Dorsolateral prefrontal cortex (tissue), 122 donors: ENCODE measurements at places on chromosomes 5 and 9.

GRCh38 chr5:62283005-62283404 lies 23.0 kb upstream of the KIF2A start:
- no peak for DNase-seq

GRCh38 chr5:141223112-141223783 lies at the start of gene PCDHB14:
PCDHB14 (plus strand) TSS chr5:141223343; CDS start chr5:141223506, 163 bp downstream.
- DNase-seq, result no peak

DNA sequence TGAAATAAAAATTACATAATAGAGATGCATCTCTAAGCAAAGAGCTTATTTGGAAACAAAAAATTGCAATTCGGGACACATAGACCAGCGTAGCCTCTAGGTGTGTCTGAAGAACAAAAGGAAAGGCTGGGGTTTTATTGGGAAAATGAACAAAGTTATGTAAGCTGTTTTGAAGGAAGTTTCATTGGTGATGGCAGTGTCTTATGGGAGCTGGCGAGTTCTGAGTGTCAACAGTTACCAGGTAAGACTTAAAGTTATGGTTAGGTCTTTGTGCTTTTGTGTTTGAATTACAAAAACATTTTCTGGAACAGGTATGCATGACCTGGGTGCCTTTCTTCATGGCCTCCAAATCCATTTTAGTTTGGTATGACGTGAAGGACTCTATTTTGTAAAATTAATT lies 48.9 kb downstream of the SLC27A6 start:
- no peak for DNase-seq

DNA sequence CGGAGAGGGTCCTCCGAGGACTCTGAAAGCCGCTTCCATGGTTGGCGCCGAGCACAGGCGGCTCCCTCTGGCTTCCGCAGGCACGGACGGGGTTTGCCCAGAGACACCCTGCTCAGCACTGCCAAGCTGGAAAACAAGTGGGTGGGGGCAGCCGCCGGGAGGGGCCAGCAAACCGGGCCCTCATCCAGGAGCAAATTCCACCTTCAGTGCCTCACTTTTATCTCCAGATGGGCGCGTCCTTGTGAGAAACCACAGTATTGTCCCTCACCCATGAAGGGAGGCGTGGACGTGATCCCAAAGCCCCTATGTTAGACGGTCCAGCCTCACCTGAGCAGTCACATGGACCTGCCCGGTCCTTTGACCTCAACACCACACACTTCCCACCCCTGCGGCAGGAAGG lies 29.0 kb downstream of the MED10 start:
- DNase-seq, result no peak

- no peak for DNase-seq
Observed at GRCh38 chr5:158701007-158701391, 398.7 kb downstream of the EBF1 start.

- DNase-seq, result no peak
Observed at GRCh38 chr9:132546148-132547051, 36.0 kb upstream of the BARHL1 start.

GRCh38 chr9:37920471-37921167 lies 16.7 kb upstream of the SLC25A51 start:
- no peak for DNase-seq

GRCh38 chr9:134056483-134057306 lies 11.1 kb downstream of the BRD3 start:
- no peak for DNase-seq

- DNase-seq, result no peak
Observed at GRCh38 chr5:127923804-127924570, 159.6 kb upstream of the SLC12A2 start.

GRCh38 chr5:5780253-5780652 lies 357.8 kb downstream of the ICE1 start:
- no peak for DNase-seq

DNA sequence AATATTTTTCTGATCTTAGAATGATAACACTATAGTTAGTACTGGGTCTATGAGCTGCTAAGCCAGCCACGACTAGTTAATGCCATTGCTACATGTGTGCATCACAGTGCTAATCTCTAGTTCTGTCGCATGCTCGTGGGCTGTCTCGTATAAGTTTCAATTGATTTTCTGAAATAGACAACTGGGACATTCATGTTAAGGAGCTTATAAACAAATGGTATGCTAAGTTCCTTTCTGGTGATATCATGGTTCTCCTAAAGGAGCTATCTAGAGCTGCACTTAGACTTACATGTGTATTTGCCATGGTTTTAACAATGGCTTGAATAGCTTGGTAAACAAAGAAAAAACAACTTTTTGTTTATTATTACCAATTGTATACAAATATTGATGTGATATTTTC lies 46.2 kb downstream of the F2RL2 start:
- no peak for DNase-seq

DNA sequence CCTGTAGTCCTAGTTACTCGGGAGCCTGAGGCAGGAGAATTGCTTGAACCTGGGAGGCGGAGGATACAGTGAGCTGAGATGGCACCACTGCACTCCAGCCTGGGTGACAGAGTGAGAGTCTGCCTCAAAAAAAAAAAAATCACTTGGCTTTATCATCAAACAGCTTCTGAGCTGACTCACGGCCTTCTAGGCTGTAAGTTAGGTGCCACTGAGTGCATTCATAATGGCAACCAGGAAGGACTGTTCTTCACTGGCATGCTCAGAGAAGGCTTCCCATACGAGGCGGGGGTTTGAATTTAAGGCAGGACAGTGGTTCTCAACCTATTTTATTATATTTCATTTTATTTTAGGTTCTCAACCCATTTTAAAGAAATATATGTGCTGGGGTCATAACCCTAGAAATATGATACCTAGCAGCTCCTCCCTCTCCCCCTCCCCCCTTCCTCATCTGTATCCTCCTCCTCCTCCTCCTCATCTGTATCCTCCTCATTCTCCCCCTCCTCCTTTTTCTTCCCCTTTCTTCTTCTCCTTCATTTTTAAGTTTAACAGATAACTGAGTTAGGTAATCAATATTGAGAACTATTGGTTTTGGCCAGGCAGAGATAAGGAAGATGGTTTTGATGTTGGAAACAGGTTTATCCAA lies 19.0 kb upstream of the LHFPL2 start:
- DNase-seq, result no peak

GRCh38 chr5:137743031-137743640 lies 7.2 kb upstream of the KLHL3 start:
- peak; percentile 71 for DNase-seq

DNA sequence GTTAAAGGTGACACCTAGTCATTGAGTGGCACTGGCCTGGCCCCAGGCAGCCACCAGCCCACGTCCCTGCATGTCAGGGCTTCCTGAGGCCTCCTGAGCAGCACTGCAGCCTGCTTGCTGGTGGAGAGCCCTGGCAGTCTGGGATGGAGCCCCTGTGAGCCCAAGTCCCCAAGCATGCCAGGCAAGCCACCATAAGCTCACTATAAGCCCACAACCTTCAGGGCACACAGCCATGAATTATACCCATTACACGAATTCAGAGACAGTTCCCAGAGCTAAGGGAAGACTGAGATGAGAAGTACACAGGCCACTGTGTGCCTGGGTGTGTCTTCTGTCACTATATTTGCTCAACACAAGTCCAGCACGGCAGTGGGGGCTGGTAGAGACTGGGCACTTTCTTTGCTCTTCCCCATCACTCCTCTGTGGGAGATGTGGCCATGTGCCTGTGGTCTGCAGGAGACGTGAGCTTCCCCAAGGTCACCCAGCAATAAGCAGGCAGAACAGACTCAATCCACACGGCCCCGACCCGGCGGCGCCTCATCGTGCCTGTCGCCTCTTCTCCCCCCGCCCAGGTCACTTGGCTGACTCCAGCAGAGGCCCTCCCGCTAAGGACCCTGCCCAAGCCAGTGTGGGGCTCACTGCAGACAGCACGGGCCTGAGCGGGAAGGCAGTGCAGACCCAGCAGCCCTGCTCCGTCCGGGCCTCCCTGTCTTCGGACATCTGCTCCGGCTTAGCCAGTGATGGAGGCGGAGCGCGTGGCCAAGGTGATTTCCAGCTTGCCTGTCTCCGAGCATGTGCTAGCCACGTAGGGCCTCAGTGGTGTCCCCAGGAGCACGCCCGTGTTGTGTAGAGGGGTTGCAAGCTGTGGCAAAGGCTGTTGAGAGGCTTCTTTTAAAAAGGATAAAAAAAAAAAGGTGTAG lies 114.8 kb downstream of the WNK2 start:
- DNase-seq, result no peak

DNA sequence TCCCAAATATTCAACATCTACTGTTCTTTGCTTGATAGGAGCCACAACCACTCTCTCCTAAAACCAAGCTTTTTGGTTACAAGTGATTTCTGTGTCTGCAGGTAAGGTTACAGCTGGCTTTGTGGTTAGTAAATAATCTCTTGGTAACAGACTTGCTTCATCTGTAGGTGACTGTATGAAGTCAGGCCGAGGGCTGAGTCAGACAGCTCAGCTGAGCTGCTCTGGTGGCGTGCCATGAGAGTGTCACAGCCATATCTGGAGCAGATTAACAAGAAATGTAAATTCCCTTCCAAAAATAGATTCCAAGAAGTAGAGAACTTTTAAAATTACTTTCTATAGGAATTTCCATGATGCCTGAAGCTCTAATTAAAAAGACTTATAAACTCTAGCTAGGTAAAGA lies 23.7 kb upstream of the TAS2R1 start:
- DNase-seq, result no peak

DNA sequence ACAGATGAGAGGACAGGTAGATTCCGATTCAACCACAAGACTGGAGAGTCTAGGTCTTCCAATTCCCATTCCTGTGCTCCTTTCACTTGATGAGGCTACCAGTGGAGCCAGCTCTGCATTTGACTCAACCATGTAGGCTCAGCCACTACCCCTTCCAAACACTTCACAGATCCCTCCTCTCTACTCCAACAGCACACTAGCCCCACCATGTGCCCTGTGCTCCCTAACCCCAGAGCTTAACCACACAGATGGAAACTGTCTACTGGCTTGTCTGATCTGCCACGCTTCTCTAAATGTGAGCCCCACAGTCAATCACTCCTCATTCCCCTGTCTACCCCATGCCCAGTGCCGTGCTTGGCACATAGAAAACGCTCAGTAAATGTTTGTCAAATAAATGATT lies 508.2 kb downstream of the CDK5RAP2 start:
- no peak for DNase-seq

DNA sequence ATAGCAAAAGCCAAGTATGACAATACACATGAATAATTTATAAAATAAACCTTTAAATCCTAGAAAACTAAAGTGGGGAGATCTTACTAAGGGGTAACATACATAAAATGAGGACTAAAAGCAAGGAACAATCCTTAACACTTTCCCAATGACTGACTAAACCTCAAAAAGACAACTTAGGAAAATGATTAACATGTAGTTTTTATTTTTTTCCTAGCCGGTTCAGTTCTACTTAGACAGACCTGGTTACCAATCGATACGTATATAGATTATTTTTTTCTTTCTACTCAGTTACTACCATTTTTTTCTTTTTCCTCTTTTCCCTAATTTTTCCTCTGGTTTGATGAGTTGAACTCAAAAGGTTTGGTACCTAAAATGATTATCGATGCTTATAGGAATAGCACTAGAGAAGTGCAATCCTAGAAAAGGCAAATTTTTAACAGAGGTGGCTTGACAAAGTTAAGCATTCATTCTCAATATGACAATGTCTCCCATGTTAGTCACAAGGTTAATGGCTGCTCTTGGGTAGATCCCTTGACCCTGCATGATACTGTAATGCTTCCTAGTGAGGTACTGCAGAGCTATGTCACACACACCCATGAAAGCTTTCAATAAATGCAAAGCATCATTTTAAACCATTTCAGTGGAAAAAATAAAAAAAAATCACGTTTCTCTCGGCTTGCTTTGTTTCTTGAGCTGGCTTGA lies 41.5 kb downstream of the FBXO4 start:
- no peak for DNase-seq
